ENCODE measurements at places on chromosomes 12 and 14.

GRCh38 chr12:92242907-92243306, 97.3 kb upstream of the BTG1 start:
- DNase-seq: no peak

DNA sequence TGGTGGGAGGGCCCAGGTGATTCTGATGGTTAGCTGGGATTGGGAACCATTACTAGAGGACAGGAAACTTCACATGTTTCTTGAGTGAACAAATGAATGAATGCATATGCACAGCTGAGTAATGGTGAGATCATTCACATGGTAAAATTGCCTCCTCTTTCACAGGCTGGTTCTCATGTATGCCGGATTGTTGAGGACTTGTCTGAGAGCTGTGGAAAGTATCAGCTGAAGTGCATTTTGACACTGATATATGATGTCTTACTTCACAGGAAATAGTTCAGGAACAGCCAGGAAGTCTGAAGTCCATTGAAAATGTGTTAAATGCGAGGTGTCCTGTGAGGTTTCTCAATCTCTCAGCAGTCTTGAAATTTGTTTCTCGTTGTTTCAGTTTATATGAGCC, 77.6 kb upstream of the DACT1 start:
- DNase-seq: no peak

- no peak for DNase-seq
These were observed 135.8 kb upstream of the VRK1 start for GRCh38 chr14:96661244-96661969.

DNA sequence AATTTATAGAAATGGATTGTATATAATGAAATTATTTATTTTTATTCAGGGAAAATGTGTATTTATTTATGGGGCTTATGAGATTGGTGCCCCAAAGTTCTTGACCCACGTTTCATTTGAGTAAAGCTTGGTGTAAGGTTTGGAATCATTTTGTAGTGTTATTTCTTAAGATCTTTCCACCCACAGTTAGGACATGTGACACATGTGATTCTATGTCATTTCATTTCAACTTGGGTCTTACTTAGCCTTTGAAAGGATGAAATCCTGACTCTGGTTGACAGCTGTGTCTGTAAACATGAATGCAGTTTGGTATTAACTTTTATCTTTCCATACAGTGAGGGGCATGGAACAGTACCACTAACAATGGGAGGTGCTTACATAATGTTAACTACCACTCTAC, 51.7 kb downstream of the FLRT2 start:
- DNase-seq: no peak

All from stimulated activated CD8-positive, alpha-beta memory T cell treated with anti-CD3 and anti-CD28 coated beads, Interleukin-4, amount 100 ng/mL, for 4 hours (primary cell).